ENCODE measurements at places on chromosomes 12 and 14.
A peak's percentile ranks its signal among the peaks of the same experiment; 100 is the strongest.

DNA sequence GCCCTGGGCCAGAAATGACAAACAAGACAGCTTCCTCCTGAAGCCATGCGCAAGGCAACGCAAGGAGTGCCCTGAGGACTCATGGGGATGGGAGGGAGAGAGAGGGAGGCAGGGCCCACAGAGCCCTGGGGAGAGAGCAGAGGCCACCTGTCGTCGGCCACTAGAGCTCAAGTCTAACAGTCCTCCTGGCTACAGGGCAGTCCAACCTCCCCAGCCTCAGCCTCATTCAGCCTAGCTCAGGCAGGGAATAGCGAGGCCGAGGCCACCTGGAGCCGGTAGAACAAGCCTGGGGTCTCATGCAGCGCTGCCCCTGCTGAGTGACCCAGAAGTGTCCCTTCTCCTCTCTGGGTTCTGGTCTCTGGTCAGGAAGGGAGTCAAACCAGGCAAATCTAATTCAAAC is 69.5 kb downstream of the BCL11B start:
- DNase-seq: no peak

- DNase-seq: no peak
These were observed 7.3 kb downstream of the ULK1 start for GRCh38 chr12:131901431-131902331.

DNA sequence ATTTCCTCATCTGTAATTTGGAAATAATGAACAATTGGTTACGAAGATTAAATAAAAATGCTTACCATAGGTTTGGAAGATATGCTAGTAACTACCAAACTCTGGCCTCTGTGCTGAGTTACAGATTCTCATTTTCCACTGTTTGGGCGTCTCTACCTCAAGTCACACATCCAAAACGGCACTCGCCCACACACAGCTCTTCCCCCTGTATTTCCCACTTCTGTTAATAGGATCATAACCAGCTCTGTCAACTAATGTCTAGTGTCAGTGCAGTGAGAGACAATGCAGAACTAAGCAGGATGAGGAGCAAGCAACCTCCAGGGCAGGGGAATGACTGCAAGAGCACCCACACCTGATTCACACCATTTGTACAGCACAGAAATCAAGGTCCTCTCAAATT is 10.9 kb upstream of the SYCP3 start:
- no peak for DNase-seq

DNA sequence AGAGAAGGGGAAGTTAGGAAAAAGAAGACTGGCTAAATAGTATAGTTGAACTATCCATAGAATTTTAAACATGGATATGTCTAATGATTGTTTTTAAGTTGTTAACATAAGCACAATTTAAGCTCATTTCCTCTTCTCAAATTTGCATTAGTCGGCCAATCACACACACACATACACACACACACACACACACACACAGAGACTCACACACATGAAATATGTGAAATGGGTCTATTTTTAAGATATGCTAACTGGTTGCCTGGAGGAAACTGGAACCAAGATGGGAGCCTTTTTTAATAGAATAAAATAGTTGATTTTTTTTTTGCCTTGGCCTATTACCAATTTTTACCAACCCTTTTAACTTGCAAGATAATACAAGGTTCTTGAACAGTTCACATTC is 24.0 kb upstream of the STYK1 start:
- DNase-seq: no peak

- no peak for DNase-seq
These were observed 14.2 kb downstream of the ATXN2 start for GRCh38 chr12:111584959-111585358.

GRCh38 chr12:14878488-14878887 is 7.2 kb downstream of the MGP start:
- no peak for DNase-seq

GRCh38 chr12:93419388-93420034 is 22.2 kb downstream of the UBE2N start:
- no peak for DNase-seq

- DNase-seq: no peak
These were observed 2.0 kb upstream of the ACVR1B start for GRCh38 chr12:51949342-51950030.

DNA sequence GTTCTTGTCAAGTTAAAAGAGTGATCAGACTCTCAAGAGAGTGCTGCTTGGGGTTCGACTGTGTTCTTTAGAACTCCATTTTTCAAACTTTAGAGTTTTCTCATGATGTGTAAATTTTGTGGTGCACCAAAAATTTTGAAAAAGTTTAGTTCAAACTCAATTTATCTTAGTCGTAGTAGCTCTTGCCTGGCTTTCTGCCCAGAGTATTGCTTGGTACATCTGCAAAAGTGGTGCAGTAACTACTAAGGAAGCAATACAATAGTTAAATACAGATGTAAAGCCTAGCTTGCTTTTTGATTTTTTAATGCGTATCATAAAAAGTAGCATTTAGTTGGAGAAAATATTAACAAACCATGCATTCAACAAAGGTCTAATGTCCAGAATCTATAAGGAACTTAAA is 9.5 kb upstream of the CCDC91 start:
- no peak for DNase-seq

GRCh38 chr14:64388533-64389285 is 556 bp downstream of the MTHFD1 start:
- peak; percentile 11 for DNase-seq

DNA sequence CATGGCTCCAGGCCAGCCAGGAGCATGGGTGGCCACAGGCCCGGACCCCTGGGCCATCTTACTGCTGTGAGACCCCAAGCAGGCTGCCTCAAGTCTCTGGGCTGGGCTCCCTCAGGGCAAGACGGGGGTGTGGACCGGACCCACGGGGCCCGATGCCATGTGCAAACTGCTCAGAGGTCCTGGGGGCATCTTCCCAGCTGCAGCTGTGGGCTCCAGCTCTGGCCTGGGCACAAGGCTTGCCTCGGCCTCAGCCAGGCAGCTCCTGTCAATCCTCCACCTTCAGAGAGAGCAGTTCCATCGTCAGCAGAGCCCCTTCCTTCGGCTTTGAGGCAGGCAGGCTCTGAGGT is 12.4 kb upstream of the GPR132 start:
- no peak for DNase-seq

DNA sequence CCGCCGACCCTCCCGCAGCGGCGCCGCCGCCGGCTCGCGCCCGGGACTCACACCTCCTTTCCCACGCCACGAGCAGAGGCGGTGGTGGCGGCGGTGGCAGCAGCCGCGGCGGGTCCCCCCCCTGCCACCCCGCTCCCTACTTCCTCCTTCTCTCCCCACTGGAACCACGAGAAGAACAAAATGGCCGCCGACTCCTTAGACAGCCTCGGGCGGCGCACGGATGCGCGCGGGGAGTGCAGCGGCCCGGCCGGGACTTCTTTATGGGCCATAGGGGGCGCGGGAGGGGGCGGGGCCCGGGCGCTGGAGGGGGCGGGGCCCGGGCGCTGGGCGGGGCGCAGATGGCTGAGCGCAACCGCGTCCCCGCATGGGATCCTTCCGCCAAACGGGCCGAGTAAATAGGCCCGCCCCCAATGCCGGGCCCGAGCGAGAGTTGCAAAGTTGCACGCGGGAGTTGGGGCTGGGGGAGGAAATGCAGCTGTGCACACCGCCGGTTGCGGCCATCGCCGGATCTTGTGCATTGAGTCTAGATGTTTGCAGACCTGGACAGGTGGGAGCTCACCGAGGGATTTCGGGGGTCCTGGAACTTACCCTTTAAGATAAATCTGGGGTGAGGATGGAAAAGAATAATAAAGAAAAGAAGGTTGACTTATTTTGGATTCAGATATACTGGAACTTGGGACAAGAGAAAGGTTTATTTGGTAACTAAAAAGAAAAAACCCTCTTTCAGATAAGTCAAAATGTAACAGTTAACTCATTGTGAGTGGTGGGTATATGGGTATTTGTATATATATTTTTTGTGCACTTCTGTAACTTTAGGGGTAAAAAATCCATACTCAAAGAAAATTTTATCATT is at the start of gene PPP1CC:
Gene PPP1CC, minus strand, starts transcription at position 174 of the 853 bp plus-strand sequence. CDS start 184 bp downstream, outside the sequence.
- DNase-seq: peak; percentile 47

DNA sequence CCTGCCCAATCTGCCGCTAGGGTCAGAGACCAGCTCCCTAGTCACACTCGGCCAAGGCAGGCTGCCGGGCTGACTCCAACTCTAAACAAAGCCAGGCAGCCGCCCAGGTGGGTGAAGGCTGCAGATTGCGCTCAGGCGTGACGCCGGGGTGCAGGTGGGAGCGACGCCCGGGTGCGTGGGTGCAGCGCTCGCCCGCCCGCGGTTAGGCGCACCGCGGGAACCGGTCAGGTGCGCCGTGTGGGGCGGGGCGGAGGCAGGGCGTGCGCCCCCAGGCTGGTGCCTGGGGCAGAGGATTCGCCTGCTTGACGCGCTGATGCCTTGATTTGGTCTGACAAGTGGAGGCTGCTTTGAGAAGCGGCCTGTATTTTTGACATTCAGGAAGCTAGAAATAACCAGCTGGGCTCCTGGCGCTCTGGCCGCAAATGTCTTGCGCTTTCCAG is 126.7 kb upstream of the HIF1A start:
- DNase-seq: no peak

DNA sequence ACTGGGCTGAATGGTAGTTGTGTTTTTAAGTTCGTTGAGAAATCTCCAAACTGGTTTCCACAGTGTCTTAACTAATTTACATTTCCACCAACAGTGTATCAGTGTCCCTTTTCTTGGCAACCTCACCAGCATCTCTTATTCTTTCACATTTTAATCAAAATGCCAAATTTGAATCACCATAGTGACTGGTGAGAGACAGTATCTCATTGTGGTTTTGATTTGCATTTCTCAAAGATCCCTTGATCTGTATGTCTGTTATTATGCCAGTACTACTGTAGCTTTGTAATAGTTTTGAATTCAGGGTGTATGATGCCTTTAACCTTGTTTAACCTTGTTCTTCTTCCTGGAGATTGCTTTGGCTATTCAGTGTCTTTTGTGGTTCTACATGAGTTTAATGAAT is 2.2 kb upstream of the EIF2S3B start:
- DNase-seq: no peak

DNA sequence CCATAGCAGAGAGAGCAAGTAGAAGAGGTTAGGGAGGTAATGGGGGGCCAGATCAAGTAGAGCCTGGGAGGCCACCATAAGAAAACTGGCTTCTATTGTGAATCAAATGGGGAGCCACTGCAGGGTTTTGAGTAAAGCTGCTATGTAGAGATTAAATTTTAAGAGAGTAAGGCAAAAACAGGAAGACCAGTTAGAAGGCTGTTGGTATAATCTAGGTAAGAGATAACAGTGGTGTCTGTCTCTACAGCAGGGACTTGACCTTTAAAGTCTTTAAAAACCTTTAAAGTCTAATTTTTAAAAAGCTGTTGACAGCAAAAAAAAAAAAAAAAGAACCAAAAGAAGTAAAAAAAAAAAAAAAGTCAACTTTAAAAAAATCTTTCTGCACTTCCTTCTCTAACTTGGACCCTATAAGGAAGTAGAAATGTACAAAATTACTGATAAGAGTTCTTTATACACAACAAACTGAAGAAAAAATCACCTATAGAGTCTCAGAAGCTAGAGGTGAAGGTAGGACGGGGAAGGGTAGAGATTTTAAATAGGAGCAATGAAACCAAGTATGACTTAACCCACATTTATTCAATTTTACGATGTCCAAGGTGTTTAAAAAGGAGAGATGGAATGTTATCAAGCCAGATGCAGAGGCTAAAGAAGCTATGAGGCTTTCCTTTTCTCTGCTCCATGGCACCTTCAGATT is 26.1 kb downstream of the SGPP1 start:
- no peak for DNase-seq

DNA sequence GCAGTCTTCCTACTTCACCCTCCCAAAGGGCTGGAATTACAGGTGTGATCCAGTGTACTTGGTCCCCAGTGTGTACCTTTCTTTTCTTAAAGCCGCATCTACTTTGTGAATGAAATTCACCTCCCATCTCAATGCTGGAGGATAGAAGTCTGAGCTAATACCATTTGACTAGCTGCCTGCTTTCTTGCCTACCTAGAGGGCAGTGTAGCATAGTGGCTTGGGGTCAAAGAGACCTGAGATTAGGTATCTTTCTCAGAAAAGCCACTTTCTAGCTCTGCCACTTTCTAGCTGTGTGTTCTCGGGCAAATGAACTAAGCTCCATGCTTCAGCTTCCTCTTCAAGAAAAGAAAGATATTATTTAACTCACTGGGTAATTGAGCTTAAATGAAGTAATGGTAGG is 16.9 kb downstream of the SMOC1 start:
- DNase-seq: no peak

DNA sequence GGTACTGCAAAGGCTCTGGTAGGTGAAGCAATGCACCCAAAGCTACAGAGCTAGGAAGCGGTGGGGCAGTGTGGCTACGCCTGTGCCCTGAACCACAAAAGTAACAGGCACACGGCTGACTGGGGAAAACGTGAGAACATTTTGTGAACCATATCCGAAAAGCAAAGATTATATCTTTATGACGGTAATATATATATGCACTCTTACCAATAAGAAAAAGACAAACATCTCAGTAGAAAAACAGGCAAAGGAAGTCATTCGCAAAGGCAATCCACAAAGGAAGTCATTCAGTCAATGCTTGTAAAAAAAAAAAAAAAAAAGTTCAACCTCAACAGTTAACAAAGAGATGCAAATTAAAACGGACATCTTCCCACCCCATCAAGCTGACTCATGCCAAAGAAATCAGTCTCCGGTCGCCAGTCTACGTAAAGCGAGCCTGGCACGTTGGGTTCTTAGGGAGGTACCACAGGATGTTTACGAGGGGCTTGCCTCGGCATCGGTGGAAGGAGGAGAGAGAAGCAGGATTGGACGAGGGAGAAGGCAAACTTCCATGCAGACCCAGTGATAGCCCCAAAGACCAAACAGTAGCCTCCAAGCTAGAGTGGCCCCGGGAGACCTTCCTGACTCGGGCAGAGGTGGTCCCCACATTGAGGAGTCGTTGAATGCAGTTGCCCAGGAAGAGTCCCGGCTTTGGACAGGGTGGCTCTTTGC is 39.4 kb upstream of the PPP2R5C start:
- DNase-seq: peak; percentile 16

- no peak for DNase-seq
These were observed 11.3 kb downstream of the RAB15 start for GRCh38 chr14:64960762-64961276.

DNA sequence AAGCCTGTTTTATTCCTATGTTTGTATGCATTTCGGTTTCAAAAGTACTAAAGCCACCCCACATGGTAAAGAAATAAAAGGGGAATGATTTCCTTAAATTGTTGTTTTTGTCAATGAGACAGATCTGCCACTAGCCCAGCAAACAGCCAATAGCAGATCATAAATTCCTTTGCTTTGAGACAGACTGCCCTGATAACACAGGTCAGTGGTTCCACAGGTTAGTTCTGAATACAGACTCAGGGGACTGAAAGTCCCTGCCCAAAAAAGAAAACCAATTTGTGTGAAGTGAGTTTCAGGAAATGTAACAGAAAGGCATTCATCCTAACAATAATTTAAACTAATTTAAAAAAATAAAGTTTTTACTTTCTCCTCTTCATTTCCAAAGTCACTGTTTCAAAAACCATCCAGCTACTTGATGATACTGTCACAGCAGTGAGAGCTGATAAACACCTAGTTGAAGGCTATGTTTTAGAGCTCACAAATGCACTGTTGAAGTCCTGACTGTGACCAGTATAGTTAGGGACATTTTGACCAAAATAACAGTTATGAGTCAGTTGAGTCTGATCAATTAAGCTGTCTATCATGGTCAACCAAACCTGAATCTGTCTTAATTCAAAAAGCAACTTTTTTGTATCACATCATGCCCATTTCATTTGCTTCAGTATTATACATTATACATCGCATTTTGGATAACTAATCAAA is 77.7 kb downstream of the LGR5 start:
- DNase-seq: no peak

- no peak for DNase-seq
These were observed 98.5 kb downstream of the SINHCAF start for GRCh38 chr12:31227401-31227981.

GRCh38 chr14:77007183-77007974 is 21.1 kb downstream of the IRF2BPL start:
- no peak for DNase-seq

- no peak for DNase-seq
These were observed 4.5 kb downstream of the KRT83 start for GRCh38 chr12:52316701-52317100.

All from GM04503 (cell line).